Umbilical cord (tissue), 2 donors: ENCODE measurements at places on chromosomes 16 and 17. TPM values are rescaled to one million over a fixed set of nuclear protein-coding genes. Genes with fewer than 3 reads are reported as not detected.

The CAPNS2 gene
- total RNA-seq = 21.4 TPM

The KCNG4 gene
- 0.72 TPM for total RNA-seq

The STX1B gene
- 1.2 TPM for total RNA-seq

The TEDC2 gene
- total RNA-seq = 1.2 TPM

The CCL1 gene
- total RNA-seq = not detected

The TBC1D28 gene
- total RNA-seq = 1.2 TPM

The ABCA10 gene
- 6.0 TPM for total RNA-seq

The EVPLL gene
- 0.24 TPM for total RNA-seq
